ENCODE measurements at places on chromosomes 6 and 20.

GRCh38 chr20:3251806-3252205 is 12.8 kb upstream of the SLC4A11 start:
- DNase-seq, result no peak

GRCh38 chr6:26571592-26572296 is 25.0 kb upstream of the ABT1 start:
- DNase-seq, result peak; percentile 98

DNA sequence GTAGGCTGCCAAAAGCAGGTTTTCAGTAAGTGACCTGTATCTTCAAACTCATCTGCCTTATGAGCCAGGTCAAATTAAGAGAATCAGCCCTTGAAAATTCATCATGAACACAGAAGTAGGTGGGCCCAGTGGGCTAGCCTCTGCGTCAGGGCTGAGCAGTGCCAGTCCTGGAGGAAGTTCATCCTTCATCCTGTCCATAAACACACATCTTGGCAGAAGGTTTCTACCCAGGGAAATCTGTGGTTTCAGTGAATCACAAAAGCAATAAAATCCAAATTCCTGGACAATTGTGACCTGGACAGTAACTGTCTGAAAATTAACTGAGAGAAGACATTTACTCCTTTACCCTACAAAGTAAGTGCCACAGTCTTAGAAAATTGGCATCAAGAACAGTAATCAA is 72.4 kb downstream of the ATG5 start:
- DNase-seq, result no peak

DNA sequence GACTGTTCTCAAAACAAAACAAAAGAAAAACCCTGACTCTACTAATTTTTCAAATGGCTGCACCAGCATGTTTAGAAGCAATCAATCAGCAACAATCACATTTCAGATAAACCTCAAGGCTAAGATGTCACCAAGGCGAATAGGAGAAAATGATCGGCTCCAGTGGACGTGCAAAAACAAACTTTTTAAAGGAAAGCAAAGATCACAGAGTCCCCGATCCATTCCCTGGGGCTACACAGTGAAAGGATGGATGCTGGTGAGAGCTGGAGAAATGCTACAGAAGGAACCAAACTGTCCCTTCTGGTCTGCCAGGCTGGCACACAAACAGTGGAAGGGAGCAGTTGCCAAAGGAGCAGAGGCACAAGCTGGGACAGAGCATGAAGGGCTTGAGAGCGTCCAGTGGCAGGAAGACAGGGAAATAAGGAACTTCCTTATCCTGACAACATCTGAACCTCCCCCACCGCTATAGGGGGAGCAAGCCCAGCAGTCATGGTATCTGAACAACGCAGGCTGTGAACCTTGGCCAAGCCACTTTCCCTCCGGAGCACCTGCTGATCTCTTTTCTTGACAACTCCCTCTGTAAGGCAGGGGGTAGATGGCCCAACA is 73.7 kb upstream of the HIVEP1 start:
- DNase-seq, result no peak

DNA sequence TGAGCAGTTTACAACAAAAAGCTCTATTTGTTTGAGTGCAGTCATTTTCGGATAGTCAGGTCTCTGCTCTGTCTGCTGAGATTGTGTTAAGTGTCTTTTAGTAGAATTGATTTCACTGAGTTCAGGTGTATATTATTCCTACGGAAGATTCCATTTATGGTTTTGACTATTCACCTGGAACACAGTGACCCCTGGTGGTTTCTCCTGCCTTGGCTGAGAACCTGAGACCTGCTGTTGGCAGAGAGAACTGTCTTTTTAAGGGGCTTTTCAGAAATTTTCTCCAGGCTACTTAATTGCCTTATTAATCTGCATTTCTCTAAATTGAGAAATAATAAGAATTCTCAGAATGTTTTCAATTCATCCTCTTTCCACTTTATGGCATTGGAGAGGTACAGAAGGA is 508.0 kb downstream of the TBC1D32 start:
- DNase-seq, result peak; percentile 25

DNA sequence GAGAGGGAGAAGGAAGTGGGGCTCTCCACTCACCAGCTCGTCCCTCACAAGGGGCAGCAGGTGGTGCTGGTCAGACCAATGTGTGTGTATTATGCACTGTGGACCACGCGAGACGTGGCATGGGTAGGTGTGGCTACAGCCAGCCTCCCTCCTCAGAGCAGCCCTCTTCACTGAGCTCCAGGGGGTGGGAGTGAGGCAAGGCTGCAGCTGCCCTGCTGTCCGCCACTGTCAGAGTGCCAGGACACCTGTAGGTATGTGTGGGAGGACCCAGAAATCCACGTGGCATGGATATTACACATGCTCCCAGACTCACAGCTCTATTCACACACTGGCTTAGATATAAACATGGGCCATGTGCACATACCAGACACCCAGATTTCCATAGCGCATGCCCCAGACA is 90.3 kb downstream of the VEGFA start:
- DNase-seq, result no peak

- DNase-seq, result no peak
These were observed 399.8 kb downstream of the CDC5L start for GRCh38 chr6:44787254-44787834.

DNA sequence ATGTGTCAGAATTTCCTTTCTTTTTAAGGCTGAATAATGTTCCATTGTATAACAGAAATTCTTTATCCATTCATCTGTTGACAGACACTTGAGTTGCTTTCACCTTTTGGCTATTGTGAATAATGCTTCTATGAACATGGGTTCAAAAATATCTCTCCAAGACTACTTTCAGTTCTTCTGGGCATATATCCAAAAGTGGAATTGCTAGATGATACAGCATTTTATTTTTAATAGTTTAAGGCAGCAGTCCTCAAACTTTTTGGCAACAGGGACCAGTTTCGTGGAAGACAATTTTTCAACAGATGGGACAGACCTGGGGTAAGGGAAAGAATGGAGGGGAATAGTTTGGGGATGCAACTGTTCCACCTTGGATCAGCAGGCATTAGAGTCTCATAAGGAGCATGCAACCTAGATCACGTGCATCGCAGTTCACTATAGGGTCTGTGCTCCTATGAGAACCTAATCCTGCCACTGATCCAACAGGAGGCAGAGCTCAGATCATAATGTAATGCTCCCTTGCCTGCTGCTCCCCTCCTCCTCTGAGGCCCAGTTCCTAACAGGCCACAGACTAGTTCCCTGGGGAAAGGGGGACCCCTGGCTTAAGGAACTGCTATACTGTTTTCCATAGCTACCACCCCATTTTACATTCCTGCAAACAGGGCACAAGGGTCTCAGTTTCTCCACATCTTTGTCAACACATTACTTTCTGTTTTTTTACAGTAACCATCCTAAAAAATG is 239.9 kb upstream of the RNF217 start:
- DNase-seq, result no peak

DNA sequence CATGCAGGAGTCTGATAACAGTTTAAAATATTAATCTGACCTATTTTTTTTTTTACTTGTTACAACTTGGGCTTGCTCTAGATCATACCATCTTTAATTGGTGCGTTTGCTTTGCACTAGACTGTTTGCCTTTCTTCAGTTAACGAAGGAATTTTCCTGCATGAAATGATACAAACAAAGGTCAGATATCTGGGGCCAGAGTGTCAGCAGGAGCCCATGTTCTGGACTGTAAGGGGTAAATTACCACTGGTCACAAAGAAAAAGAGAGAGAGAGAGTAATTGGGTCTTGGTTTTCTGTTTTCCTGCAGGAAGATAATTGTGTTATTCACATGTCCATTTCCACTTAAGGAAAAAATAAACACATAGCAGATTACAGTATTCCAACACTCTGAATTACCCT is 399.4 kb upstream of the MARCKS start:
- DNase-seq, result no peak

DNA sequence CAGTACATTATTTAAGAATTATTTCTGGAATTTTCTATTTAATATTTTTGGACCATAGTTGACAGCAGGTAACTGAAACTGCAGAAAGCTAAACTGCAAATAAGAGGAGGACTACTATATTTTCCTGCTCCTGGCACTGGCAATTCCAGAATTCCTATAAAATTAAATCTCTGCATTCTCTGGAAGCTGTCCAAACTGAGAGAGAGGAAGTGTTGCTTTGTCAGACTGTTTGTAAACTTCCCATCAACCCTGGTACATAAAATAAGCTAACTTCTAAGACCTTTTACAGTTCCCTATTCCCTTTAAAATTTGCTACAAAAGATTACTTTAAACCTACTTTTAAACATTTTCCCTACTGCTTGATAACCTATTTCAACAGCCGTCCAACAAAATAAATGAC is 196.1 kb upstream of the RUNX2 start:
- no peak for DNase-seq

- DNase-seq, result no peak
These were observed 425.5 kb downstream of the BCKDHB start for GRCh38 chr6:80531681-80532619.

DNA sequence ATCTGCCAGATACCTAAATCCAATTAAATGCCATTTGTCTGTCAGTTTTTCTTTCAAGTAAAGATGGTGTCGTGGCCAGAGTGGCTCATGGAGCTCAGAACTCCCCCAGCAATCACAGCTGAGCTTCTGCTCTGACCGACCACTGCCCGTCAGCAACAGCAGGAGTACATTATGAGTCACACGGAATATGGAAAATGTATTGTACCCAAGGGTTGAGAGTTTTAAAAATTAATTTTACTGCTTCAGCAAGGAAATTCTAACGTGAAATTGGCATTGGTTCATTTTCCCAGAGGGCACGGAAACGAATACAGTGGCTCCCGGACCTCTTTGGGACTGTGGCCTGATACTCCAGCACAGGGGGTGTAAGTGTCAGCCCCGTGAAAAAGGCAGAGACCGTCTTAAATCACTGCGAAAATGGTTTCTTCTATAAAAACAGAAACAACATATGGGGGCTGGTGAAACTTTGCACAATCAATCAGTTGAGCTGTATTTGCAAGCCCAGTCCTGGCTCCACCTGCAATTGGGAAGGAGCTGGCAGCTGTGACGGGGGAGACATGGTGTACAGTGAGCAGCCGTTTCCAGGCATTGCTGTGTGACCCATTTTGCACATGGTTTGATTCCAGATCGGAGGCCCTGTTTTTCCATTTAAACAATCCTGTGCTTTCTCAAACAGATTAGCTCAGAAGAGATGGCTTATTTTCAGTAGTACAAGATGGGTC is 12.8 kb downstream of the NPEPL1 start:
- no peak for DNase-seq

DNA sequence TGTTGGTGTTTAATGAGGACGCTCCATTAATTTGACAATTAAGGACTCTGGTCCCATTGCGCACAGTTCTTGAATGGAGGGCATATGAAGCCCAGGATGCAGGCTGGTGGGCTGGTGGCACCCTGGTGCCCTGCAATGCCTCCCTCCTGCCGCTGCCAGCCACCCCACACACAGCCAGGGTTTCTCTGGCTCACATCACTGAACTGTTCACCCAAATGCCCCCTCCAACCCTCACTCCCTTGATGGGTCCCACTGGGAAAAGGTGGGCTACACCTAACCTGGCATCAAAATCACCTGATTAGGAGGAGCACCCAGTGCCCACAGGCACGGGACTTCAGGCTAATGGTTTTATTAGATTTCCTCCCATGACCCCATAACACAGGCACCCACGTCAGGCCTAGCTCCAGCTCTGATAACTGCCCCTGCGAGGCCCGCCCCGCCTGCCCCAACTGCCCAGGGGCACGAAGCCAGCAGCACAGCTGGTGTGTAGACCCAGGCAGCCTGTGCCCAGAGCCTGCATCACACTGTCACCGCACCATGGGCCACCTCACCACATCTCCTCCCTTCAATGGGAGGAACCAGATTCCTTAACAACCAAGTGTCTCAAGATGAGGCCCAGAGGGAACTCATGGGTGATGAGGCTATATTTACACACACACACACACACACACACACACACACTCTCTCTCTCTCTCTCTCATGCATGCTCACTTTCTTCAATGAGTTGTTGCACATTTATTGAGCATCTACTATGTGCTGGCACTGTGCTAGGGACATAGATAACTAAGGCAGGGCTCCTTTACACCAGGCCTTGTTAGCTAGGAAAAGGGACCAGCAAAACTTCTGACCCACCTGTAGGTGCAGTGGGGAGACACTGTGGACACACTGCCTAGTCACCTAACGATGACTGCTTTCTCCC is 107.3 kb downstream of the NOL4L start:
- no peak for DNase-seq

DNA sequence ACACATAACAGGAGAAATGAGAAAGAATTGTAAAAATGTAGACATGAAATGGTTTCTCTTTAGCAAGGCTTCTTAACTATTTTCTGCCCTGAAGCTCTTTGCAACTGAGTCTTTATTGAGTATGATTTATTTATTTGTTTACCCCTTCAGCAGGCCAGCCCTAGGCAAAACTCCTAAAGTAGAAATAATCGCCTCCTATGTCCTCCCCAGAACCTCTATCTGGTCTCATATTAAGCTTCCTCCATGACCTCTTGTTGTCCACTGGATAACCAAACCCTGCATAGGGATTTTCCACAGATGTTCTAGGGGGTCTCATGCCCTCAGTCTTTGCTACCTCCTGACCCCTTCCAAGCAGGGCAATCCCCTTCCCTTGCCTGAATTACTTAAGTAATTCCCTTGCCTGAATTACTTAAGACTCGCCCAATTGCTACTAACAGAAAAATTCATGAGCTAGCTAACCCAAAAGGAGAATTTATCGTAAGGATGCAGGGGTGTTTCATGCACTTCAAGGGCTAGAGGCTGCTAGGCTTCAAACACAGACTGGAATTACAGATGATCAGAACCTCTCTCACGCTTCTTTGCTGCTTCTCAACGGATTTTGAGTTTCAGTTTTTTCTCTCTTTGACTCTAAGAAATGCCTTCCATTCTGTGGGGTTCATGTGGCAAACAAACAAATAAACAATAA is 425.9 kb upstream of the RNF217 start:
- no peak for DNase-seq

DNA sequence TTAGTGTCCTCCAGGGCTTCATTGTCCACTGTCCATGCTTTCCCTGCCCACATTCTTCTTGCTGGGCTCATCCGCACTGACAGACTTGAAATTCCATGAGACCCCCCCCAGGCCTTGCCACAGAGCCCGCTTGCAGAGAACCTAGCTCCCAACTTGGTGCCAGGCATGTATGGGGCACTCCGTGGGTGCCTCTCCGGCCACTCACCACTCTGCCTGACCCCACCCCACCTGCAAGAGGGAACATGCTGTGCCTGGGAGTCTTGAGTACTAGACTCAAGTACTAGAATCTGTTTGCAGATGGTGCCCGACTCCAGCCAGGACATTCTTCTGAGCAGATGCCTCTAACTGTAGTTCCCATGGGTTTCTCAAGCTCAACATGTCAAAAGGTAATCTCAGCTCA is 47.9 kb downstream of the TRERF1 start:
- DNase-seq, result no peak

- no peak for DNase-seq
These were observed 48.2 kb downstream of the HBS1L start for GRCh38 chr6:135006386-135006914.

Measured in NCI-H748 treated with DMSO at 0.1 percent for 48 hours (cell line).